ENCODE measurements at places on chromosomes 5 and 9.
A peak's percentile ranks its signal among the peaks of the same experiment; 100 is the strongest.

DNA sequence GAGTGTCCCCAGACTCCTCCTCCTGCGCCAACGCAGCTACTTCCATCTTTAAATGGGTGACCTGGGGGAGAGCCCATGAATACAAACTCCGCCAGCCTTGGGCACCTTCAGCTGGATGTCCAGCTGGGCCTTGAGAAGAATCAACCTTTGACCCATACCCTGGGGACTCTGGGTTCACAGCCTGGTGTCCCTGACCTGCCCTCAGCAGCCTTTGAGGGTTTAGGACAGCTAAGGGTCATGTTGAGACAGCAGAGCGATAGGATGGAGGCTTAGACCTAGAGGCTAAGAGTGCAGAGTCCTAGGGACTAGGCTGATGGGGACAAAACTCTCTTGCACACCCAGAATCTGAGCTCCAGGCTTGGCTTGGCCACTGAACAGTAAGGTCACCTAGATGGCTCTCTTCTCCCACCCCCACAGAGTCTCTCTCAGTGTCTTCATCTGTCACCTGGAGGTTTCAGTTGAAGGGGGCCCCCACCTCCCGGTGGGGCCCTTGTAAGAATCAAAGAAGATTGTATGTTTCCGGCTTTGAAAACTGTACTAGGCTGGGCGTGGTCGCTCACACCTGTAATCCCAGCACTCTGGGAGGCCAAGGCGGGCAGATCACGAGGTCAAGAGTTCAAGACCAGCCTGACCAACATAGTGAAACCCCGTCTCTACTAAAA, 6.7 kb upstream of the AQP3 start:
- DNase-seq = peak; percentile 37

DNA sequence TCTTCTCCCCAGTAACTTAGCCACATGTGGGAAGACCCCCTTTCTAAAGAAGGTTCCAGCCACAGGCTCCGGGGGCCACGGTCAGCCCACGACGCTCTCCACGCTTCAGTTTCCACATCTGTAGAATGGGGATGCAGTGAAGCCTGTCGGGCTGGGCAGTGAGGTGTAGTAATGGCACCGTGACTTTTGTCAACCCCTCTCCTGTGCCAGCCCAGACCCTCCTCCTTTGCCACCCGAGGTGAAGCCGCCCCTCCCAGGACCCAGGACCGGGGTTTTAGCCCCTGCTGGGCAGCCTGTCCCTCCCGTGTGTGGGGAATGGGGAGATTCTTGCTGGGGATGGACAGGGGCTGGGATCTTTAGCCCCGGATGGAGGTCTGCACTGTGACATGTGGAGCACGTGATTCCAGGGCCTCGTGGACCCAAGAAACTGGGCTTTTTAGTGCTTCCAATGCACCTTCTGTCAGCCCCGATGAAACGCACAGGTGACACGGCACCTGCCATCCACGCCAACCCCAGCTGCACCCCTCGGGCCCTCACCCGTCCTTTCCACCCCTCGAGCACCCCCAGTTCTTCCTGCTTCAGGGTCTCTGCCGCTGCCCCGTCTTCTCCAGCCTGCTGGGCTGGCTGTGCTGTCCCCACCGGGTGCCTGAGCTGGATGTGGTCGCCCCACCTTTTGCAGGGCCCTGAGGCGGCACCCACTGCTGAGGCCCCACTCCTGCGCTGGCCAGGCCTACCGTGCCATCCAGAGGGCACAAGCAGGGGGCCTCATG, 13.4 kb upstream of the RNU6ATAC start:
- no peak for DNase-seq

DNA sequence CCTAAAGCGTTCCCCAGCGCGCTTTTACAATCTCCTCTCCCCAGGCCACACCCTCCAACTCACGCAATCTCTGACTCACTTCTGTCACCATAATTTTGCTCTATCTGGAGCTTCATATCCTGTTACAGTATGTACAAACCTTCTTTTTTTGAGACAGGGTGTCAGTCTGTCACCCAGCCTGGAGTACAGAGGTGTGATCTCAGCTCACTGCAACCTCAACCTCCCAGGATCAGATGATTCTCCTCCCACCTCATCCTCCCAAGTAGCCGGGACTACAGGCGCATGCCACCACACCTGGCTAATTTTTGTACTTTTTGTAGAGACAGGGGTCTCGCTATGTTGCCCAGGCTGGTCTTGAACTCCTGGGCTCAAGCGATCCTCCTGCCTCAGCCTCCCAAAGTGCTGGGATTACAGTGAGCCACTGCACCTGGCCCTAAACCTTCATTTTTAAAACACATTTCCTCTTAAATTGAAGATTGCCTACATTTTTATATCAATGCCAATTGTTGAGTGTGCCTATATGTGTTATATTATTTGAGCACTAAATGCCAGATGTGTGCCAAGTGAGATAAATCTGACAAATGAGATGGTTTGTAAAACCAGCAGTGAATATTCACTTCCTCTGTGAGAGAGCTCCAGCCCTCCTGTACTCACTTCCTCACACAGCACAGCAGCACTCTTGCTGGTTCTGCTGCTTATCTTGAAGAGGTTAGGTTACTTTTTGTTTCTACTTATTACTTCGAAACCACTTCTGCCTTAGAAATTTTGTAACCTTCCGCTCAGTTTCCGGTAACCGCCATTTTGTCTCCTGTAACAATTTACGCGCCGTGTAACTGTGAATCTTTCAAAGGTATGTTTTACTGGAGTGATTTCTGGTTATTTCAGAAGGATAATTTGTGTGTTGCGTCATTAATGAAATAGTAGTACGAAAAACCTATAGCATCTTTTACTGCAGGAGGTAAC, 57.9 kb downstream of the DOCK8 start:
- DNase-seq = peak; percentile 75

- DNase-seq = peak; percentile 91
Observed at GRCh38 chr9:133994353-133995011, 2.4 kb upstream of the VAV2 start.

- no peak for DNase-seq
Observed at GRCh38 chr5:55236800-55237199, 3.4 kb upstream of the CCNO start.

DNA sequence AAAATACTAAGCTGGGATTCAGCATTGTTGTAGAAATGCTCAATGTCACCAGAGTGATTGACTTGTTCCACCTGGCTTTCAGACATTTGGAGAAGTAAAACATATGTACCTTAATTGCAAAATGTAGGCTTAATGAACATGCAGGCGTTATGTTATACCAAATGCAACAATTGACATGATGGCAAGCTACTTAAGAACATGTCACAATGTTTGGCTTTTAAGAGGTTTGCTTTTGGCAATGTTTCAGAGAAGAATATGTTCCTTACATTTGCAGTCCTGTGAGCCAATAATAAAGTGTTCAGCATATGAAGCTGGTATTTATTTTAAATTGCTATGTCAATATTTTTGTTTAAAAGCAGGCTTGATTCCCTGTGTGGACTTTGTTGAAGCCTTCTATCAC, 111.7 kb upstream of the NUDT12 start:
- DNase-seq = no peak
